Stimulated activated CD4-positive, alpha-beta T cell treated with anti-CD3 and anti-CD28 coated beads, TNF-alpha, amount 100 ng/mL, for 1 hour (primary cell): ENCODE measurements at places on chromosomes 3 and 15.

- DNase-seq, result no peak
Measured at GRCh38 chr15:43771816-43772215, 5.0 kb downstream of the ELL3 start.

- DNase-seq, result no peak
Measured at GRCh38 chr3:99663977-99664376, 25.6 kb downstream of the COL8A1 start.

GRCh38 chr3:184579513-184579912 lies 17.9 kb downstream of the EPHB3 start:
- DNase-seq, result no peak

DNA sequence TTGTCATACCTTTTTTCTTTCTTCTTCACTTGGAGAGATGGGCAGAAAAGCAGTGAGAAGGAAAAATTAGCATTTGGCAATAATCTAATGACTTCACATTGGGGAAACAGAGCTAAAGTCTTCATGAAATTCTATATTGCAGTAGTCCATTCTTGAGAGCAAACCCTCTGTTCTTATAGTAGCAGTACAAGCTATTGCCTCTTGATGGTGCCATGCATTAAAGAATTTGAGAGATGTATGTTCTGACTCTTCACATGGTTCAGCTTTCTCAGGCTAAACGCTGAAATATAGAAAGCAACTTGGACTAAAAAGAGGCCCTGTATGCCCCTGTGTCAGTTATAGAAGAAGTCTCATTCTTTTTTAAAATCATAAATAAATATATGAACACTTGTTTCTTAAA lies 36.0 kb downstream of the PHLDB2 start:
- DNase-seq, result no peak

- DNase-seq, result peak; percentile 36
Measured at GRCh38 chr3:139111392-139112229, 66.9 kb upstream of the PRR23C start.

- no peak for DNase-seq
Measured at GRCh38 chr3:41002104-41002503, 197.2 kb upstream of the CTNNB1 start.

DNA sequence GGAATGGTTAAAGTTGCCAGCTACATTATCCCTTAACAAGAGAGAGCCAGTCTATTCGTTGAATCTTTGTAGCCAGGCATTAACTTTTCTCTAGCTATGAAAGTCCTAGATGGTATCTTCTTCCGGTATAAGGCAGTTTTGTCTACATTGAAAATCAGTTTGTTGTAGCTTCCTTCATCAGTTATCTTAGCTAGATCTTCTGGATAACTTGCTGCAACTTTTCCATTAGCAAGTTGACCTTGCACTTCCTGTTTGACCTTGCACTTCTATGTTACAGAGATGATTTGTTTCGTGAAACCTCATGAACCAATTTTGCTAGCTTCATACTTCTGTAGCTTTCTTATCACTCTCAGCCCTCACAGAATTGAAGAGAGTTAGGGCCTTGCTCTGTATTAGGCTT lies 24.1 kb downstream of the TOPAZ1 start:
- DNase-seq, result no peak

DNA sequence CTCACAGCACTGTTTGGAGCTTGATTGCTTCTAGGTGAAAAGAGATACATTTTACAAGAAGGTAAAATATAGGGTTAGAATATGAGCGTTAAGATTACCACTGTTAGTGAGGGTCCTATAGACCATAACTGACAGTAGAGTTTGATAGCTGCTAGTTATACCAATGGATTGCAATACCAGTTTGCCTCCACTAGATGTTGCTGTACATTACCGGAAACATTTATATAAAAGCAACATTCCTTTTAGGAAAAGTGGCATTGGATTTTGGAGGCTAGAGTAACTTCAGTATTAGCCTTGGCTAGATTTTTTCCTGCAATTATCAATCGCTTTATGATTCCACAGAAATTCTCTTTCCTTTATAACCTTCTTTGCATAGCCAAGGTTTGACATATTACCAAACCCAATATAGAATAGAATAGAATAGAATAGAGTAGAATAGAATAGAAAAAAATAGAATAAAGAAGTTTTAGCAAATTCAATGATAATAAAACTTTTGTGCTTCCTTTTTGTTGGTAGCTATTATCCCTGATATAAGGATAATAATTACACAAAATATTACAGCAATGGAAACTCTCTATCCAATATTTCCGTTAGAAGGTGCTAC lies 1093.6 kb upstream of the ALCAM start:
- DNase-seq, result no peak

DNA sequence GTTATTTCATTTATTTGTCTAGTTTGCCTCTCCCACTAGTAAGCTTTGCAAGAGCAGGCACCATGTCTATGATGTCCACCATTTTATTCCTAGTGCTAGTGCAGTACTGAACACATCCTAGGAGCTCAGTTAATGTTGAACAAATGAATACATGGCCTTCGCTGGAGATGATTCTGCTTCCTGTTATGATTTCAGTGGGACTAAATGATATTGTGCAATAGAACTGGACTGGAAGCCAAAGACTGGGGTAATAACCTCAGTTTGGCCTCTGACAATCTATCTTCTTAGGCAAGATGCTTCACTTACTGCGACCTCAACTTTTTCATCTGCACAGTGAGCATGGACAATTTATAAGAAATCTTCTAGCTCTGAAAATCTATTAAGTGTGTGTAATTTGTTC lies 191.3 kb downstream of the ADAMTSL3 start:
- DNase-seq, result no peak

GRCh38 chr15:38391191-38391590 lies 62.7 kb upstream of the FAM98B start:
- DNase-seq, result no peak

GRCh38 chr3:13688034-13688433 lies 139.1 kb downstream of the FBLN2 start:
- DNase-seq, result no peak

GRCh38 chr3:160486459-160486869 lies 36.9 kb upstream of the TRIM59 start:
- no peak for DNase-seq

- no peak for DNase-seq
Measured at GRCh38 chr3:72227486-72228070, 442.6 kb upstream of the PROK2 start.

- DNase-seq, result no peak
Measured at GRCh38 chr3:133838296-133838789, 32.7 kb downstream of the SRPRB start.

DNA sequence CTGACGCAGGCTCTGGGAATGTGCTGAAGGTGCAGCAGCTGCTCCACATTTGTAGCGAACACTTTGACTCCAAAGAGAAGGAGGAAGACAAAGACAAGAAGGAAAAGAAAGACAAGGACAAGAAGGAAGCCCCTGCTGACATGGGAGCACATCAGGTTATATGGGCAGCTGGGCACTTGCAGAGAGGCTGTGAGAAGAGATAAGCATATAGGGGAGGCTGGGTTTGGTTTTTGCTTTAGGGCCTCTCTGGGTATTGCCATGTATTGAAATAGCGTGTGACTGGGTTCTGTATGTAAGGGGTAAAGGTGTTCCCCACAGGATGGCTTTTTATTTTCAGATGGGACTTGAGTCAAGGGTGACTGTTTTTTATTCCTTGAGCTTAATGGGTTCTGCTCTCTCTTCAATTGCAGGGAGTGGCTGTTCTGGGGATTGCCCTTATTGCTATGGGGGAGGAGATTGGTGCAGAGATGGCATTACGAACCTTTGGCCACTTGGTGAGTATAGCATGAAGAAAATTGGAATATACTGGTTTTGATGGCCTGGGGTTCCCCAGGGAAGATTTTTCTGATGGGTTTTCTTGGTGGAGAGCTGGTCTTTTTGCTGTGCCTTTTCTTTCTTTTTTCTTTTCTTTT lies 7.4 kb downstream of the PSMD2 start:
- DNase-seq, result no peak

GRCh38 chr15:56124391-56124790 lies 119.3 kb downstream of the RFX7 start:
- DNase-seq, result no peak

DNA sequence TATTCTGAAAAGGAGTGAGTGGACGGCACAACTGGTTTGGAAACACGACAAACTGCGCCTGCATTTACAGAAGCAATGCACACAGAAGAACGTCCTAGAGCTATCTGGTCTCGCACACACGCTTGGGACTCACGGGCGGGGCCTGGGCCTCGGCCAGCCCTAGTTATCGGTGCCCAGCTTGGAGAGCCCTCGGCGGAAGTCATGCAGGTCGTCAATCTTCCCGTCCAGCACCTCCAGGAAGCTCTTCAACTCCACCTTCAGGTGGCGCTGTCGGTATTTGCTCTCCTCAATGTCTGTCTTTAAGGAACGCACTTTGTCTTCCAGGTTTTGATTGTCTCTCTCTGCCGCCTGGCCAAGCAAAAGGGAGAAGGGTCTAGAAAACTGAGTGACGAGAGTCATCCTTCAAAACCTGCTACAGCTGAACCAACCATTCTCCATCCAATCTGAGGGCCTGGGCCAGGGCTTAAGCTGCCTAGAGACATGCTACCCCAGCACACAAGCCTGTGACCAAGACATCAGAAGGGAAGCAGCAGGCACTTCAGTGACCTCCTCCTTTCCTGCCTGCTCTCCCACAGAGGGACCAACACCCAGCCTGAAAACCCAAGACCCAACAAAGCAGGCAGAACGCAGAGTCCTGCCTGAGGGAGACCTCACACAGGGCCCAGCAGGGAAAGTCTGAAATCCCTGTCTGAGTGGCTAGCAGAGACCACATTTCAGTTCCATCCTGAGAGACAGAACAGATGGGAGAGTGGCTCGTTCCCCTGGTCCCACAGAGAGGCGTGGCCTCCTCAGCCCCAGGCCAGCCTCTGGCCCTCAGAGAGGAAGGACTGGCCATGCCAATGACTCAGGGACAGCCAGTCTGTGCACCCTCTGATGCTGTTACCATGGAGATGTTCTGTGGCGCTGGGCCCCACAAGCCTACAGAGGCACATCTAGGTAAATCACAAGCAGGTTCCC lies 40.4 kb downstream of the WHAMM start:
- no peak for DNase-seq

DNA sequence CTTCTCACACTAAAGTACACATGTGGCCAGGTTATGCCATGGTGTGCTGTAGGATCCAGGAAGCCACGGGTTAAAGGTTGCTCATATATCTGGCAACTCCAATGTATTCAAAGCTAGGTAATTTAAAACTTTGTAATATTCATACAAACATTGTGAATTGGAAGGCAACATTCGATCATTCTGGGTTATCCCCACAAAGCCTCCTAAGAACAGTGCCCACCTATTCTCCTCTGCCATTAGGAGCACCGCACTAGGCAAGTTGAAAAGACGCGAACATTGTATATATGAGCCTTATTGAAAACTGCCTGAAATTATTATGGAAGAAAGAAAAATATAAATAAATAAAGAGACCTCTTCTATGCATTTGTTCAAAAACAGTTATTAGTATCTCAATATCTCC lies 228.2 kb downstream of the IGSF11 start:
- DNase-seq, result no peak

- peak; percentile 93 for DNase-seq
Measured at GRCh38 chr15:90233387-90234095, at the start of gene CIB1. CIB1 (minus strand) TSS chr15:90233941; CDS start chr15:90233885, 56 bp downstream.

GRCh38 chr3:123602325-123602724 lies 17.5 kb upstream of the HACD2 start:
- no peak for DNase-seq

- no peak for DNase-seq
Measured at GRCh38 chr3:8574670-8575322, 69.8 kb downstream of the SSUH2 start.

DNA sequence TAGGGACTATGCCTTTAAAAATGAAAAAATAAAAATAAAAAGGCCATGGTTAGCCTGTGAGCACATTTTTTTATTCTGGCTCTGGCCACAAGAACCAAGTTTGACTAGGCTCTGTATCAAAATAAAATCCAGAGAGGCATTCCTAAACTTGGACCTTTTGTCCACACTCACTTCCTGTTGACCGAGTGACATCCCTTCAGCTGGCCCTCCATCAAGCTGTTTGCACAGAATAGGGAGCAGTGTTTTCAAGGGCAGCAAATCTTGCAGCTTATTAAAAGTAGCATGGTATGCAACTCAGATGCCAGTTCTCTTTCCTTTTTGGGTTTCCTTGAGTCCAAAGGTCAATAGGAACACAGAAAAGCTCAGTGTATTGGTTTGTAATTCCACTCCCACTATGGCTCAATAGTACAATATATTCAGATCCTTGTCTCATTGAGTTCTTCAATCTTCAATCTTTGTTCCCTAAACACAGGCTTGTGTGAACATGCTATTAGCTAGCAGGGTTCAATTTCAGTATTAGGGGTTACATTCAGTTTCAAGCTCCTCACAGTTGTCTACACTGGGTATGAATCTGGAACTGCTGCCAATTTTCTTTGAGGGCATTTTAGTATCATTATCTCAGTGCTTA lies 244.5 kb downstream of the RBMS3 start:
- DNase-seq, result no peak

- DNase-seq, result no peak
Measured at GRCh38 chr15:91223863-91224262, 123.8 kb downstream of the SV2B start.

GRCh38 chr3:15758295-15758694 lies 39.5 kb downstream of the ANKRD28 start:
- no peak for DNase-seq

- DNase-seq, result no peak
Measured at GRCh38 chr3:27076815-27077630, 292.2 kb downstream of the NEK10 start.

- DNase-seq, result no peak
Measured at GRCh38 chr3:71243229-71243628, 340.3 kb downstream of the FOXP1 start.

DNA sequence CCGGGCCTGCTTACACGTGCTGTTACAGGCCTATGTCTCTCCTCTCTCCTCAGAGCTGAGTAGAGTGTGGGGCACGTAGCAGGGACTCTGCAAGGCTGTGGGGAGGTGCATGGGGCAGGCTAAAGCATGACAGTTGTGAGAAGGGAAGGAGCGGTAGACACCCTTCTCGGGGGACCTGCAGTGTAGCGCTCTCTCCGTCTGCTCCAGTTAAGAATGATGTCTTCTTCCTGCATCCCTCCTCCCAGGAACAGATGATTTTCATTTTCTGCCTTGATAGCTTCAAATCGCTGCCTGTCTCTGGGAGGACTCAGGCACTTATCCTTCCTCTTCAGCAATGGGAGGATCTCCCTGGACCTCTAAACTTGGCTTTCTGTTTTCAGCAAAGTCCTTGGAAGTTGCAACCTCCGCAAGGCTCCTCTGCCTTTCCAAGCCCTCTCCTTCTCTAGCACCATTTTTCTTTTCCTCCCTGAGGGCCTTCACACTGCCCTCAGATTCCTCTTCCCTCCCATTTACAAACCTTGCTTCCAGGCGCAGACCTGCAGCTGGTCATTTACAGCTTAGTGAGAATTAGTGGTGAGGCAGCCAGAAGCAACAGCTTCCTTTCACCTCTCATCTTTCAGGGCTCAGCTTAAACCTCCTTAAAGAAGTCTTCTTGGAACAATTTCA lies 23.4 kb upstream of the TLE3 start:
- DNase-seq, result no peak
